ENCODE measurements at places on chromosomes 5 and 9.

- DNase-seq = no peak
Observed at GRCh38 chr9:13166996-13167395, 112.5 kb downstream of the MPDZ start.

DNA sequence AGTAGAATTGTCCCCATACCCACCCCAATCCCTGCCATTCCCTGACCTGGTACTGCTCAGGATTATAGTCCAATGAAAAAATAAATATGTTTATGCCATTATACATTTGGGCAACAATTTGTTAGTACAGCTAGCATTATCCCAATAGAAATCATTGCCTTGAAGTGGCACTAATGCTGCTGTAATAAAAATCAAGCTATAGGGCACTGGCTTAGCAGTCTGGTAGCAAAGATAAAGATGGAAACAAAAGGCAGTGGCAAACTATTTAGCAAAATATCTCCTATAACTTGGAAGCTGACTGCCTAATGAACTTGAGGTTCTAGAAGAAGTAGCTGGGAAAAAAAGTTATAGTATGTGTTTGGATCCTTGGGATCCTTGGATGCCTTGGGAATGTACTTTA lies 2.2 kb upstream of the TOPORS start:
- DNase-seq = no peak

- DNase-seq = no peak
Observed at GRCh38 chr9:19161257-19162025, 34.1 kb upstream of the PLIN2 start.

DNA sequence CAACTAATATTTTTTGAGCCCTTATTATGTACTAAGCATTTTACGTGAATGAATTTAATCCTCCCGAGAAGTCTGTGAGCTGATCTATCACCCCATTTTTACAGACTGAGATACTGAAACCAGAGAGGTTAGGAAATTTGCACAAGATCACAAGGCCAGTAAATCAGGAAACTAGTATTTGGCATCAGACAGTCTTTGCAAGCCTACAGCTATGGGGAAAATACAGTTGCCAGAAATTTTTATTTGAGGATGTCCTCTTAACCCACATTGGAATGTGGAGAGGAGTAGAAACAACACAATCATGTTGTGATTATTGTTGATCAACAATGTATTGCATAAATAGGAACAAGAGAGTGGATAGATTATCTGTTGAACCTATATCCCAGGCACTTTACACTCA lies 2.3 kb upstream of the SLC46A2 start:
- no peak for DNase-seq

- DNase-seq = no peak
Observed at GRCh38 chr9:7578951-7579350, 220.6 kb downstream of the DMAC1 start.

DNA sequence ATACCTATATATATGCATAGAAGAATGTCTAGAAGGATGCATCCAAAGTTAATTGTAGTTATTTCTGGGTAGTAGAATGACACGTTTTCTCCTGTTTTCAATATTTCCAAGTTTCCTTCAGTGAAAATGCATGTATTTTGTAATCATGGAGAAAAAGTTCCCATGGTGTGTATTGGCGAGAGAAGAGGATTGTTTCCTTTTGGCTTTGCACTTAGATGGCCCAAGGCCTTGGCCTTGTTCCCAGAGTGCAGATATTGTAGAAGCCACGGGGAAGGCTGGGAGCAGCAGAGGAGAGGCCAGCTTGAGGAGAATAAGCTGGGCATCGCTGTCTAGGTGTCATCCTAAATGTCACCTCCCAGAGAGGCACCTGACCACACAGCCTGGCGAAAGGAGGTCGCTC lies 44.0 kb downstream of the IRF1 start:
- DNase-seq = no peak

- DNase-seq = no peak
Observed at GRCh38 chr5:124054564-124054963, 542.6 kb downstream of the CSNK1G3 start.

DNA sequence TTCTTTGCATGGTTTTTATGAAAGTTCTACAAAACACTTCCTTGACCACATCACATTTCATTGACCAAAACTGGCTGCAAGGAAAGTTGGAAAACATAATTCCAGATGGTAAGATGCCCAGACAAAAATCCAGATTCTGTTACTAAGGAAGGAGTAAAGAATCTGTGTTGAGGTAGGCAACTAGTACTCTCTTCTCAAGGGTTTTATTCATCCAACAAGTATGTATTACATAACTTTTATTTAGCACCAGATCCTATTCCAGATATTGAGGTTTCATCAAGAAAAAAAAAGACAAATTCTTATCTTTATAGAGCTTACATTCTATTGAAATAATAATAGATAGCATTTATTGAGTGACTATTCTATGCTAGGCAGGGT lies 43.2 kb upstream of the UGCG start:
- DNase-seq = no peak

DNA sequence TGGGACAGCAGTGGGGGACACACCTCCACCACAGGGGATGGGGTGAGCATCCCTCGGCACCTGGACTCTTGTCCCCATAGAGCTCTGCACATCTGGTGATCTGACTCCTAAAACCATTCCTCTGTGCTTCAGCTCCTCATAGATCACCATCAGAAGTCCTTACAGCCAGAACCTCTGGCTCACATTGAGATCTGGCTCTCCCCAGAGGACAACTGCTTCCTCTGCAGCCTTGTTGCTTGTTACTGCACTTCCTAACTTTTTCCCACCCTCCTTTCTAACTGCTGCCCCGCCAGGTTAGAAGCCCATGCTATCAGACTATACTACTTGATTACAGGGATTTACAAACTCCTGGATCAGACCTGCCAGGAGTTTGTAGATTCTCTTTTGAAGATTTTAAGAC lies 64.5 kb downstream of the ARSB start:
- no peak for DNase-seq

DNA sequence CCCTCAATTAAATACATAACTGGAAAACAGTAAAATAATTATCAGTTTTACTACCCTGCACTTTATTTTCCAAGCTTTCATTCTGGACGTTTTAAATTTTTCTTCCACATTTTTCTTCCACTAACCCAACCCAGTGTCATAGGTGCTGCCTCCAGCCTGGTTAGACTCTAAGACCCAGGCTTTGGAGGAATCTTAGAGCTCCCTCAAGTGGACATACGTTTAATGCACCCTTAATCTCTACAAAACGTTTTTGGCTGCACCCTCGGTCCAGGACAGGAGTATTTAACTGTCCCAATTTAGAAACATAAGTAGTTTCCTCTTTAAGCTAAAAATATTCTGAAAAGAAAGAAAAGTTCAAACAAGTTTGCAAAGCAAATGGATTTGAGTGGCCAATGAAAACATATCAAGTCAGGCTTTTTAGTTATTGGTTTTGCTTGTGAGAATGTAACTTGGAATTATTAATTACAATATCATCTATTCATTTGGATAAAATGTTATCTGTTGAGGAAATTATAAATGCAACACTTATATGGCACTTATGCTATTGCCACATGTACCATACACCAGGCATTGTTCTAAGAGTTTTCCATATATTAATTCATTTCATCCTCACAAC lies 38.9 kb downstream of the CDH6 start:
- DNase-seq = no peak

DNA sequence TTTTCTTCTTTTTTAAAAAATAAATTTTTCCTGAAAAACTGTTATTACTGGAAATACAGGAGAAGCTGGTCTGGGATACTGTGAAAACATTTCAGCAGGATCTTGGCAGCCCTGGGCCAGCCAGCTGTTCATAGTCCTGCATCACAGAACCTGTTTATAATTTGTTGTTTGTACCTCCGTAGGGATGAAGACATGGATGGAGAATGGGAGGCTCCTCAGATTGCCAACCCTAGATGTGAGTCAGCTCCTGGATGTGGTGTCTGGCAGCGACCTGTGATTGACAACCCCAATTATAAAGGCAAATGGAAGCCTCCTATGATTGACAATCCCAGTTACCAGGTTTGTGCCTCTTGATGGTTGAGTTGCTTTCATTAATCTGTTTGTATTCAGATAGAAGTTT lies 12.4 kb upstream of the MAML1 start:
- DNase-seq = no peak

GRCh38 chr5:25020454-25020853 lies 375.7 kb upstream of the CDH10 start:
- no peak for DNase-seq

- no peak for DNase-seq
Observed at GRCh38 chr5:178392386-178392785, 159.8 kb upstream of the PHYKPL start.

DNA sequence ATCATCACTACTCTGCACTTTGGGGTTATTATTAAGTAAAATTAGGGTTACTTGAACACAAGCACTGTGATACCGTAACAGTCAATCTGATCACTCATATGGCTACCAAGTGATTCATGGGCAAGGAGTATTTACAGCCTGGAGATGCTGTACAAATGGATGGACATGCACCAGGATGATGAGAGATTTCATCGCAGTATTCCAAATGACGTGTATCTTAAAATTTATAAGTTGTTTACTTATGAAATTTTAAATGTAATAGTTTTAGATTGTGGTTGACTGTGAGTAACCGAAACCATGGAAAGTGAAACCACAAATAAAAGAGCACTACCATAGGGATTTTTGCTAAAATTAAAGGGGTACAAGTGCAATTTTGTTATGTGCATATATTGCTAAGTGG lies 462.2 kb upstream of the PTGER4 start:
- DNase-seq = no peak

- DNase-seq = no peak
Observed at GRCh38 chr5:2958976-2959375, 207.5 kb upstream of the IRX2 start.

Measured in stimulated activated CD8-positive, alpha-beta memory T cell treated with anti-CD3 and anti-CD28 coated beads, Interleukin-7, amount 100 ng/mL, for 1 hour (primary cell).